T-helper 9 cell (primary cell): ENCODE measurements at places on chromosomes 2 and 18.
A peak's percentile ranks its signal among the peaks of the same experiment; 100 is the strongest.

- no peak for DNase-seq
Measured at GRCh38 chr2:216516730-216517350, 18.2 kb downstream of the RPL37A start.

DNA sequence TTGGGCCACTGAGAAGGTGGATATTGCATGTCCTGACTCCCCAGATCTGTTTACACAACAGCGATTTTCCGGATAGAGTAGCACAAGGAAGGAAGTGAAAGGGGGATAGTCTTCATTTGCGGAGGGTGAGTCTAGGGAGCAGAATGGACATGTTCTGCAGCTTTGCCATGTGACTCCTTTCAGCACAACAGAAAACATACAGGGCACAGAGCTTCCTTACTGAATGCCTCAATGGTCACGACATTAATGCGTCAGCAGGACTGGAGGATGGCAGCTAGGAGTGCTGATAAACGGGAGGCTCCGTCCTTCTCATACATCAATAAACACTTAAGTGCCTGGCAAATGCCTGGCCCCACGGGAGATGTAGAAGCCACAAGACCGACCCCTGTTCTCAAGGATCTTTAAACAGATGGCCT is 163.0 kb downstream of the FAM210A start:
- no peak for DNase-seq

DNA sequence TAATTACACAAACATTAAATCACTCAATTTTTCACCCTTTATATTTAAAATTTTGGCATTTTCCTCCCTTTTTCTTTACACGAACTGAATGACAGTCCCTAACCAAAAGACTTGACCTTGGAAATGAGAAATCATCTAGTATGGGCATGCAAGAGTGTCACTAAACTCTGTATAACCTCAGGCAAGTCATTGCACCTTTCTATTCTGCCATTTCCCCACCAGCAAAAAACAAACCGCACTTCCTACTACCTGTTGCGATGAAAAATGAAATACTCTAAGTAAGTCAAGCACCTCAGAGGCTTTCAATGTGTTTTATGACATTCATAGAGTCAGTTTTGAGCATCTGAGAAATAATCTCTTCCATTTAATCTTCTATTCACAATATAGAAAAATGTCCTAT is 44.1 kb downstream of the ANKRD44 start:
- no peak for DNase-seq

GRCh38 chr2:122682356-122682755 is 926.9 kb downstream of the TSN start:
- DNase-seq: no peak

GRCh38 chr2:218319813-218320365 is 27.6 kb upstream of the TMBIM1 start:
- no peak for DNase-seq

DNA sequence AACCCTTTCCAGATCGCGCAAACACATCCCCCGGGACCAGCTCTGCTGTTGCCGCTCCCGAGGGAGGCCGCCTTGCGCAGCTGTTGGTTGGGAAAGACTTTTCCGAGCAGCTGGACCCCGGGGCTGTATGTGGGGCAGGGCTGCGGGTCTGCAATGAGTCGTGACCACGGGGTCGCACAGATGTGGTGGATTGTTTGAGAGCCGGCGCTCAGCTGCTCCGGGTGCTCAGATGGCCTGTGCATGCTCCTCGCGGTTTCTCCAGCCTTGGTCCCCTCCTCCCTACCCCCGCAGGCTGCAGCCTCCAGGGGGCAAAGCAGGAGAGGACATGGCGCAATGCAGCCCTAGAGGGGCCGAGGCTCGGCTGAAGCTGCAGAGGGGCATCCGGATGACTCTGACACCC is 105.2 kb upstream of the OTOS start:
- no peak for DNase-seq

DNA sequence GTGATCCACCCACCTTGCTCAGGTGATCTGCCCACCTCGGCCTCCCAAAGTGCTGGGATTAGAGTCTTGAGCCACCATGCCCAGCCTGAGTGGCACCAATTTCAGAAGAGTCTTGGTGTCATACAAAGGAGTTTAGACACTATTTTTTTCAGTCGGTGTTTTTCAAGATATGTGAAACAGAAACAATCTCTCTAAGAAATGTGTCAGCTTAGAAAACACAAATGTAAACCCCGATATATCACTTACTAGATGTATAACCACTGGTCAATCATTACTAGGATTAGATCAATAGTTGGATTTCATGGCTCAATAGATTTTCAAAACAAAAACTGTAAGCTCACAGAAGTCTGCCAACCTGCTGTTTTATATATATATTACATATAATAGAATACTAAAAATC is 67.2 kb upstream of the FRZB start:
- no peak for DNase-seq

DNA sequence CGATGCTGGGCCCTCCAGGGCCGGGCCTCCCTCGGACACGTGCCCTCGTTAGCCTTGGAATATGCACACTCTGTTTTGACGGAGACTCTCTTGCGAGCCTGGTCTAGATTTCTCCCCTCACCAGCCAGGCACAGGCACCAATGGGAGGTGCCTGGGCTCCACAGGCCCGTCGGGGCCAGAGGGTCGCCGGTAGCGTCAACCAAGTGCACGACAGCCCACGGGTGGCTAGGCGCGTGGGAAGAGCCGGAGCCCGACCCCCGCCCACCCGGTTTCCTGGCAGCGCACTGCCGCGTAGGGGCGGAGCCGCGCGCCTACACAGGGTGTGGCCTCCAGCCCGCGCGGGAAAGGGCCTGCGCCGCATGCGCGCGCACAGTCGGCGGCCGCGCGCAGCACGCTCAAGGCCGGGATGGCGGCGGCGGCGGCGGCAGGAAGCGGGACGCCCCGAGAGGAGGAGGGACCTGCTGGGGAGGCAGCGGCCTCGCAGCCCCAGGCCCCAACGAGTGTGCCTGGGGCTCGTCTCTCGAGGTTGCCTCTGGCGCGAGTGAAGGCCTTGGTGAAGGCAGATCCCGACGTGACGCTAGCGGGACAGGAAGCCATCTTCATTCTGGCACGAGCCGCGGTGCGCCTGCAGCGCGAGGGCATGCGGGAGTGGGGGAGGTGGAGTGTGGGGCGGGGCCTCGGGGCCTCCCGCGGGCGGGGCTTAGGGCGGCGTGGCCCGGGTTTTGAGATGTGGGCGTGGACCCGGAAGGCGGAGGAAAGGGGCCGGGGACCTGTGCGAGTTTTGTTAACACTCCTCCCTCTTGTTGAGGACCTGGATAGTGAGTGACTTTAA is at the start of gene POLE4:
TSS of gene POLE4 (plus strand) at position 370 of the 832 bp plus-strand sequence. CDS start at position 407, 37 bp downstream.
- peak; percentile 87 for DNase-seq

GRCh38 chr2:50651676-50652075 is 380.3 kb downstream of the NRXN1 start:
- DNase-seq: no peak

DNA sequence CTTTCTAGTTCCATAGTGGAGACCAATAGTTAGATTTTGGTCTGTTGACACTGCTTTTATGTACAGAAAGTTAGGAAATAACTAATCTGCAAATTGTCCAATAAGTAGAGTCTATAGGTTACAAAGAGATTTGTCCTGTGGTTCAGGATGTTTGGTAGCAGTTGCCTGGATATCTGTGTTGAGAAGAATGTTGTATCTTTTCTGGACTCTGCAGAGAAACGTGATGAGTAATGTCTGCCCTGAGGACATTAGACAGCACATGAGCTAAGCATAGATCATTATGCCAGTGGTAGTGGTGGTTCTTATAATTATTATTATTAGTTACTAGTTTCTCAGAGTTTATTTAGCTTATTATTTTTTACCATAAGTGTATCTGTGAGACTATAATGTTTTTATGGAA is 65.8 kb downstream of the ANKRD62 start:
- no peak for DNase-seq

DNA sequence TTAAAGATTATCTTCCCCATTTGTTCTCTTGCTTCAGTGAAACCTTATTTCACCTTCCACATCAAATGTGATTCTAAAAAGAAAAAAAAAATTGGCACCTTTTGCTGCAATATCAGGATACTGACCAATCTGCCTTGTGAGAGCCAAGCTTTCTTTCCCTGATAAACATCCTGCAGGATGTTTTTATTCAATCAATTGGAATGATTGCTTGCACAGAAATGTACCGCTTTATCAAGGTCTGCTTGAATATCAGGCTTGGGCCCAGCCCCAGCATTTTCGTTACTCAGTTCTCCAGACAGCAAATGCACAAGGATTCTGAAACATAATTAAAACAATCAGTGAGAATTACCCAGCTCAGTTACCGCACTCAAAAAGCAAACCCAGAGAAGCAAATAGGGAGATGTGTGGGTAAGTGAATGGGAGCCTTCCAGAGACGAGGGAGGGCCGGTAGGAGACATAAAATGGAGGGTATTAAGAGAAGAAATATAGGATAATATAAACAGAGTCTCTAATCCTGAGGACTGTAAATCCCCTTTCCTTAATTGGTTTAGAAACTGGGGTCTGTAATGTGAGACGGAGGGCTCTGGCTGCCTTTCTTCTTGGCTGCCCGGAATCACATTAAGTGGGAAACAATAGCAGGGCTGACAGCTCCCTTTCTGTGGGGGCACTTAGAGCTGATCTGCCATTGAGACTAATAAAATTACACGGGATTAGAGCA is 291.8 kb downstream of the ICOS start:
- no peak for DNase-seq

- no peak for DNase-seq
Measured at GRCh38 chr18:75075016-75075305, 134.0 kb downstream of the PTGR3 start.

DNA sequence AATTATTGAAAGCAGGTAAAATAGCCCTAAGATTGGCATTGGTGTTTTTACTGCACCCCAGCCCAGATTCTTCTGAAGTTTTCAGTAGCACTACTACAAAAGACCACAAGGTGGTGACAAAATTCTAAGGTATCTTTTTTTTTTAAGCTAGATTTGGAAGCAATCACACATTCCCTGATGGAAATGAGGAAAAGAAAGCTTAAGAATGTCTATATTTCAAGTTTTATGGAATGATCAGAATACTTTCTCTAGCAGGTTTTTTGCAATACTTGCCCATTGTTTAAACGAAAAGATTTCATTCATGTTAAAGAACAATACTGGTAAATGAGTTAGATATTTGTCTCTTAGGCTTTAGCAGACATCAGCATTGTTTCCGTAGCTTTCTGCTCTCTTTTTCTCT is 32.1 kb upstream of the ZNF638 start:
- no peak for DNase-seq

GRCh38 chr2:42566837-42567321 is 1.6 kb upstream of the MTA3 start:
- DNase-seq: no peak

GRCh38 chr2:226802573-226802972 is 3.0 kb upstream of the IRS1 start:
- no peak for DNase-seq

GRCh38 chr2:234491281-234491680 is 5.6 kb downstream of the ARL4C start:
- DNase-seq: no peak

DNA sequence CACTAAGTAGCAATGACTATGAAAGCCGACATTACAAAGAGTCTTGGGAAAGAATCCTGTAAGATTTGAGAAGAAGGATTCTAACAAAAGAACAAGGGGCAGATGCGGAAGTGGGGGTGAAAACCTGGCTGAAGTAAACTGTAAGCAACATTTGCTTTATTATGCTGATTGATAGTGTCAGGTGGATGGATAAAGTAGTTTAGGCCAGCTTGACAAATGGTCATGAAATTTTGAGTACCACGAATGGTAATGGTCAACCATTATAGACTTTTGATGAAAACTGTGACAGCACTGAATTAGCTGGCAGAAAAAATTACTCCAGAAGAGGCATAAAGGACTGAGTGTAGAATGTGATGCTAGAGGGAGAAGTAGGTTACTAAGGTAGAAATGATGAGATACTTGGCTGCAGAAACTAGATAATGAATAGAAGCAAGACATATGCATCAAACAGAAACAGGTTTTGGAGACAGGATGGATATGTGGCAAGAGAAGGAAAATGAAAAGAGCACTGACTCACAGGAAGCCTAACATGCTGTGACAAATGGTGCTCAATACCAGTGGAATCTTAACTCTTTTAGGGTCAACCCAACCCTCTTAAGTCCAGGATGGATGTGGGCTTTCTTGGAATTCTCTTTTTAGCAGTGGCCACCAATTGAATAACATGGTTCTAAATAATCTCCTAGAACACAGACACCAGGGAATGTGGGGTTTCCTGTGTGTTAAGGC is 6.8 kb downstream of the THUMPD2 start:
- DNase-seq: no peak

GRCh38 chr18:42636309-42636708 is 479.2 kb downstream of the RIT2 start:
- DNase-seq: no peak

DNA sequence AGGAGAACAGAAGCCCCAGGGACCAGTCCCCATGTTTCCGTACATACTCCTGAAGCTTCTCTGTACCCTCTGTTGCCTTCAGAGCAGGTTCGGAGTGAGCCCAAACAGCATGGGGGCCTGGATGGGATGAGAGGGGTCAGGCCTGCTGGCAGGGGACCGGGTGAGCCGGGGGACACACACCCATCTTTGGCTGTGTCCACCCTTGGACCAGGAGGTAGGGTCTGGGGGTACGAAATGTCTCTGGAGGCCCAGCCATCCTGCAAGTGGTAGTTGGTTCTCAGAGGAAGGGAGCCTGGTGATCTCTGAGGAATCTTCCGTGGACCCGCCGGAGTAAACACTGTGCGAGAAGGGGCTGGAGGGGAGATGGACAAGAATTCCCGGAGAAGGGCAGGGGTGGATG is 15.3 kb downstream of the FBLN7 start:
- DNase-seq: no peak
